ENCODE measurements at places on chromosomes 7 and 10.

GRCh38 chr10:86194684-86195083 is 171.9 kb downstream of the GRID1 start:
- no peak for DNase-seq

- no peak for DNase-seq
Measured at GRCh38 chr10:124527874-124528395, 66.3 kb downstream of the LHPP start.

GRCh38 chr10:71766717-71767419 is 6.5 kb downstream of the VSIR start:
- DNase-seq = peak; percentile 98

GRCh38 chr7:152527610-152528032 is 91.8 kb upstream of the KMT2C start:
- DNase-seq = no peak

- DNase-seq = peak; percentile 67
Measured at GRCh38 chr10:77355844-77356243, 281.8 kb downstream of the KCNMA1 start.

DNA sequence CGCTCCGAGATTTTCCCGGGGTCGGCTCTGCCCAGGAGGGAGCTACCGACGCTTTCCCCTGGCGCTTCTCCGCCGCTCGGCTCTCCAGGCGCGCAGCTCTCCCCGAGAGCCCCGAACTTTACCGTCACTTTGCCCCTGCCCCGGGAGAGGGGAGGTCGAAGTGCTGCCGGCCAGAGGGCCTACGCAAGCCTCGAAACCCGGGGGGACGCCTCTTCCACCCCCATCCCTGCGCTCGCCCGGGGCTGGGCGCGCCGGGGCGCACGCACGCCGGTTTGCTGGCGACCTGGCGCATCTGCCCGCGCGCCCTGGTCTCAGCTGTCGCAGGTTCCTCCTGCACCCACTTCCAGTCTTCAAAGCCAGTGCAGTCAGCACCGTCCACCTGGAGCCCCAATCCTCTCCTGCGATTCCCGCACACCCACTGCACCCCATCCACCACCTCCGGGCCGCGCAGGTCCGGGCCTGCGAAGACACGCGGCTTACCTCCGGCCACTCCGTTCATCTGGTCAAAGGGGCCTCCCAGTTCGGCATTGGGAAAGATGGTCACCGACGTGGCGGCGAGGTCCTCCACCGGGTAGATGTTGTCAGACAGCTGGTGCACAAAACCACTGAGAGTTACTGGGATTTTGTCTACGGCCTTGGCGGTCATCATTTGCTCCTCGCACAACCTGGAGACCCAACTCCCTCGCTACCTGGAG is 638 bp downstream of the EGR2 start:
- peak; percentile 32 for DNase-seq

DNA sequence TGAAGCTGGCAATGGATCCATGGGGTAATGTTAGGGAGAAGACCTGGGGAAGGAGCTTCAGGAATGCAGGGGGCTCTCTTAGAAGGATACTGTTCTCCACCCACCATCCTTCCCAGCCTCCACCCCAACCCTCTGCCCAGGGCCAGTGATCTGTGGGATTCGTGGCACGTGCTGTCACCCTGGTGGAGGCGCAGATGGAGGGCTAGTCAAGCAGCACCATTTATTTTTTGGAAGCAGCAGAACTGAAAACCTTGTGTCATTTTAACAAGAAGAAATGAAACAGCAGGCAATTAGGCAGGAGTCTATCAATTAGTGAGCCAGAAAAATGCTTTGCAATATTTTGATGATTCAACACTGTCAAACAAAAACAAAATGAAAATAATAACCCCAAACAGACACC is 155.9 kb downstream of the SH2D4B start:
- no peak for DNase-seq

- DNase-seq = no peak
Measured at GRCh38 chr10:103839872-103840739, 15.3 kb downstream of the SH3PXD2A start.

- DNase-seq = no peak
Measured at GRCh38 chr7:121505540-121506182, 109.6 kb upstream of the FAM3C start.

GRCh38 chr7:81402227-81402626 is 367.6 kb downstream of the HGF start:
- no peak for DNase-seq

DNA sequence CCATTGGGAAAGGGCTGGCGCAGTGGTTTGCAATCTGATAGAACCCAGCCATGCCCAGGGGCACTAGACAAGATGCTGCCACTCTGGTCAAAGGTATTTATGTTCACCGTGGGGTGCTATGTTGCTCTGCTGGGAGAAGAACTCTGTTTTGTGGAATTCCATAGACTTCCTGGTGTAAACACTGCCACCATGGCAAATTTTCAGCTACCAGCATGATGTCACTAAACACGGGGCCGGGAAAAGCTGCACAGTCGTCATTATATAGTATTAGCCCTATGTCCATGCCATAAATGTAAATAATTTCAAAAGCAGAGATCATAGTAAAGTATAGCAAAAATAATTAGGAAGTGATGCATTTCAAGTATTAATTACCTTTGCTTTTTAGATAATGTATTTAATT is 500.6 kb downstream of the PARD3 start:
- no peak for DNase-seq

GRCh38 chr7:79434867-79435266 is 18.6 kb downstream of the MAGI2 start:
- no peak for DNase-seq

DNA sequence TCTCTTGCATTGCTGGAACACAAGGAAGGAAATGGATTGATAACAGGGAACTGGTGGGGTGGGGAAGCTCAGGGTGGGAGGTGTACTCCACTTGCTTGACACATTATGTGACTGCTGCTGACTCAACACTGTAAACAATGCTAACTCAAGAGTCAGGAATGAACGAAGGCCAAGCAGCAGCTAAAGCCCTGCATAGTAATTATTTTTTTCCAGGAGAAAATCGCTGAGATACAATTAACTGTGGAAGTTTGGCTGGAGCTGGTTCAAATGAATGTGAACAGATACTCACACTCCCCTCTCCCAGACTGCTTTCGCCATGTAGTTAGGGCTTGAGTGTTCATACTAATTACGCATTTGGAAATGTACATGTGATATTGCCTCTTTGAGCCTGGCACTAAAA is 170.9 kb upstream of the AOAH start:
- DNase-seq = no peak

DNA sequence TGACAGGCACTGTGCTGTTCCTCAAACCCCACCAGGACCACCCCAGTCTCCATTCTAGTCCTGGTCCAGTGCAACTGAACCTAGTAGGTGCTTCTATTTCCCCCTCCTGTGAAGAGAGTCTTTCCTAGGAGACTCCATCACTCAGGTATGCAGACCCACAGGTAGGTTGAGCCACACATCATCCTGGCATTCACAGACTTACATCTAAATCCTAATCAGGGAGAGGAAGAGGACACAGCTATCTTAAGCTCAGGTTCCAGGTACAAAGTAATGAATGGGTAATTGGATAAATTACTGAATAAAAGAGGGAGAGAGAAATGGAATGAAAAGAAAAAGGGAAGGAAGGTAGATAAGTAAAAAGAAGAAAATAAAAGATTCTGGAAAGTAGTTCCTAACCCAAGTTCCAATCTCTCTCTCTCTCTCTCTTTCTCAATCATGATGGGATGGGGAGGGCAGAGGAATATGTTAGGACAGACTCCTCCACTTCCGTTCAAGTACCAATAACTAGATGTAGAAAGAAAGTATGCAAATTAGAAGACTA is 139.8 kb upstream of the NAMPT start:
- DNase-seq = no peak
